ENCODE measurements at places on chromosomes 3 and 15.

- DNase-seq, result no peak
Observed at GRCh38 chr3:113245761-113246161, 34.4 kb downstream of the BOC start.

- no peak for DNase-seq
Observed at GRCh38 chr3:25826510-25826909, 36.6 kb downstream of the OXSM start.

- peak; percentile 10 for DNase-seq
Observed at GRCh38 chr15:90994059-90994416, 297 bp downstream of the PRC1 start.

DNA sequence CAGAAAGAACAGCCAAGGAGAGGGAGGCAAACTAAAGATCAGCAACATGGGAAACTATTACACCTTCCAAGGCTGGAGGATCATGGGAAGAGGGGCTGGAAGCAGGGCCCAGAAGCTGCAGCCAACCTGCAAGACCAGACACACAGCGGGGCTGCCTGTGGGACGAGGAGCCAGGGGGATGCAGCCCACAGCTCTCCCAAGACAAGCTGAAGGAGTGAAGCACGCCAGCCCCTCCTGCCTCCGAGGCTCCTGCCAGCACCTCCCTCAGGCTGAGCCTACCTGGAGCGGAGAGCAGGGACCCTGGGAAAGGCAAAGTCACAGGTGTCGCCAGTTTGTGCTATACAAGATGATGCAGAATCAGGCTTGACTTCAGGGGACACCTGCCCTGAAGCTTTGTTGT lies 133.3 kb downstream of the OSBPL10 start:
- no peak for DNase-seq

GRCh38 chr3:134059035-134059601 lies 29.4 kb upstream of the SLCO2A1 start:
- DNase-seq, result no peak

DNA sequence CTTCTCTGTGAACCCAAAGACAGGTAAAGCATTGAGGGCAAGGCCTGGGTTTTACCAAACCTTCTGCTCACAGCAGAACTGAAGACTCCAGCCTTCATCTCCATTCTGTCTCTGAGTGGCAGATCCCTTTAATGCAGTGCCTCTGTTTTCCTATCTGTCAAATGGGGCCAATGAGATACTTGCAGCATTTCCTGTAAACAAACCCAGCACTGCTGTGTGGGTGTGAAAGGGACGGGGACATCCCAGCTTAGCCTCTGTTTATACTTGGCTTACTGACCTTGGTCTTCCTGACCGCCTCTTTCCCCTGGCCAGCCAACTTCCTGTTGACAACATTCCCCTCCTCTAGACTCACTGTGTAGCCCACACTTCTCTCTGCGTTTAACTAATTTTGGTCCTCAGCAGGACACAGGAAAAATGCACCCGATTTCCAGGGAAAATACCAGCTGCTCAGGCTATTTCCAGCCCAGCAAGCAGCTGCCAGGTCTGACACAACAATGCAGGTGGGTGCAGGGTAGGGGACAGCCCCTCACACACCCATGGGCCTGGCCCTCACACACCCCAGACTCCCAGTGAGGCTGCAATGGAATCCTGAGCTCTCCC lies 105.9 kb upstream of the HERC1 start:
- DNase-seq, result no peak

- DNase-seq, result peak; percentile 78
Observed at GRCh38 chr3:184559336-184559735, 2.2 kb upstream of the EPHB3 start.

DNA sequence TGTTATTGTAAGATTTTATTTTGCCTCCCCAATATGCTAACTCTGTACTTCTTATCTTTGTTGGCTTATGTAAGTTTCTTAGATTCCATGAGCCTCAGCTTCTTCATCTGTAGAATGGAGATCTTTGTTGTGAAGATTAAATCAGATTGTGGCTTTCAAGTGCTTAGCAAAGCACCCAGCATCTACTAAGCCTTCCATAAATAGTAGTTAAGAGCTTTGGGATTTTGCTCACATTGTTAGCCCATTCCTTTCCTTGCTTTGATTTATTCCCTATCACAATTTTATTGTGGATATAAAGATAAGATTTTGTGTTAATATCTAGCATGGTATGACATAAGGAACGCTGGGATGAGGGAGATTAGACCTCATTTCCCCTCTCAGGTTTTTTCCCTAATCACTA lies 501.4 kb downstream of the PYDC2 start:
- DNase-seq, result no peak

DNA sequence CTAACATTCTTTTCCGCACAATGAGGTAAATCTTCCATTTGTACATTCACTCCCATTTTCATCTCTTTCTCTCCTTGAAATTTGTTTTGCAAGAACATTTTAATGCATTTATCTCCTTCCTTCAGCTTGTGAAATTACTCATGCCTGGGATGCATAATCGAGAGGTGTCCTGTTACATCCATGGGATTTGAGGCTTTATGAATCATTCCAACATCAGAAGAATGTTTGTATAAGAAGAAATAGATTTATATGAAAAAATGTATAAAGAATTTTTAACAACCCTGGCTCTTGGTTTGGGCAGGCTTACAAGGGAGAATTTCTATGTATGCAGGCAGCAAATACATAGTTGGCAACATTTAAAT lies 93.2 kb upstream of the MBNL1 start:
- no peak for DNase-seq

- no peak for DNase-seq
Observed at GRCh38 chr3:43138488-43139231, 32.8 kb upstream of the POMGNT2 start.

GRCh38 chr3:173785004-173785403 lies 387.5 kb downstream of the NLGN1 start:
- DNase-seq, result no peak

DNA sequence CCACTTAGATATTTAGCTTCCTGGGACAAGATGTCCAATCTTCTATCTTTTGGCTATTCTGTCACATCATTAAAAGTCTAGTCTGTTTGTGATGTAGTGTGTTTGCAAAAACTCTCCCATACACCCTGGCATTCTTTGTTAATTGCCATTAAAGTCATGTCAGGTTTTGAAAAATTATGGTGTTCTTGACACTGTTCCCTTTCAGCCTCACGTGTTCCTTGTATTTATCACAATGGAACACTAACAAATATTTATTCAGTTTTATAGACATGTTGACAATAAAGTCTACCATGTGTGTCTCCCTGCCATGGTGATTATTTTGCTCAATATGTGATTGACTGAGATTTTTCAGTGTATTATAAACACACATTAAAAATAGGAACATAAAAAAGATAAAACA lies 9.4 kb upstream of the CACNA1D start:
- DNase-seq, result no peak

DNA sequence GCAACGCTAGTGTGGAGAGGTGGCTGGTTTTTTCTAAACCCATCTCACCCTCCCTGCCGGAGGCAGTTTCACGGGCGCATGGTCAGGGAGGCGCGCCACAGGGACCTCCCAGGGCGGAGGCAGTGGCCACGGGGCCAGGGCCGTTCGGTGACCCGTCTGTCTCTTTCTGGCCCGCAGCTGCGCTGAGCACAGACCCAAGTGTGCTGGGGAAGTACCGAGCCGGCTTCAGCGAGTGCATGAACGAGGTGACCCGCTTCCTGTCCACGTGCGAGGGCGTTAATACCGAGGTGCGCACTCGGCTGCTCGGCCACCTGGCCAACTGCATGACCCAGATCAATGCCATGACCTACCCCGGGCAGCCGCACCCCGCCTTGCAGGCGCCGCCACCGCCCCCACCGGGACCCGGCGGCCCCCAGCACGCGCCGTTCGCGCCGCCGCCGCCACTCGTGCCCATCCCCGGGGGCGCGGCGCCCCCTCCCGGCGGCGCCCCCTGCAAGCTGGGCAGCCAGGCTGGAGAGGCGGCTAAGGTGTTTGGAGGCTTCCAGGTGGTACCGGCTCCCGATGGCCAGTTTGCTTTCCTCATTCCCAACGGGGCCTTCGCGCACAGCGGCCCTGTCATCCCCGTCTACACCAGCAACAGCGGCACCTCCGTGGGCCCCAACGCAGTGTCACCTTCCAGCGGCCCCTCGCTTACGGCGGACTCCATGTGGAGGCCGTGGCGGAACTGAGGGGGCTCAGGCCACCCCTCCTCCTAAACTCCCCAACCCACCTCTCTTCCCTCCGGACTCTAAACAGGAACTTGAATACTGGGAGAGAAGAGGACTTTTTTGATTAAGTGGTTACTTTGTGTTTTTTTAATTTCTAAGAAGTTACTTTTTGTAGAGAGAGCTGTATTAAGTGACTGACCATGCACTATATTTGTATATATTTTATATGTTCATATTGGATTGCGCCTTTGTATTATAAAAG lies 1.8 kb downstream of the HES1 start:
- DNase-seq, result peak; percentile 62

GRCh38 chr3:10447527-10448260 lies 57.7 kb downstream of the ATP2B2 start:
- DNase-seq, result peak; percentile 15

- DNase-seq, result no peak
Observed at GRCh38 chr15:74405823-74406222, 27.9 kb downstream of the SEMA7A start.

DNA sequence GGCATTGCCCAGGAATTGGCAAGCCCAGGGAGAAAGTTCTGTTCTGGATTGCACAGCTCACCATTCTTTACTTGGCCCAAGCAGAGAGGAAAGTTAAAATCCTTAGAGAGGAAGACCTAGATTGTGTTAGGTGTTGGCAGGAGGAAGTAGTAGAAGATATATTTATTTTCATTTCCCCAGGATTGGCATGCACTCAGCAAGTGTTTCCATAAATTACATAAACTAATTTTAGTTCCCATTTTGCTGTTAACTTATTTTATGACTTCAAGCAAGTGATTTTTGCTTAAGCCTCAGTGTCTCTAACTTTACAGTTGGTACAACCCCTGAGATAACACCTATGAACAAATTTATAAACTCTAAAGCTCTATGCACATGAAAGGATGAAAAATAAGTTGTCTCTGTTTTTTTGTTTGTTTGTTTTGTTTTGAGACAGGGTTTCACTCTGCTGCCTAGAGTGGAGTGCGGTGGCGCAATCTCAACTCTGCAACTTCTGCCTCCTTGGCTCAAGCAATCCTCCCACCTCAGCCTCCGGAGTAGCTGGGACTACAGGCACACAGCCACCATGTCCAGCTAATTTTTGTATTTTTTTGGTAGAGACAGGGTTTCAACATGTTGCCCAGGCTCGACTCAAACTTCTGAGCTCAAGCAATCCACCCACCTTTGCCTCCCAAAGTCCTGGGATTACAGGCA lies 31.2 kb upstream of the TOP2B start:
- DNase-seq, result no peak

- DNase-seq, result no peak
Observed at GRCh38 chr15:39511000-39511915, 69.6 kb upstream of the THBS1 start.

DNA sequence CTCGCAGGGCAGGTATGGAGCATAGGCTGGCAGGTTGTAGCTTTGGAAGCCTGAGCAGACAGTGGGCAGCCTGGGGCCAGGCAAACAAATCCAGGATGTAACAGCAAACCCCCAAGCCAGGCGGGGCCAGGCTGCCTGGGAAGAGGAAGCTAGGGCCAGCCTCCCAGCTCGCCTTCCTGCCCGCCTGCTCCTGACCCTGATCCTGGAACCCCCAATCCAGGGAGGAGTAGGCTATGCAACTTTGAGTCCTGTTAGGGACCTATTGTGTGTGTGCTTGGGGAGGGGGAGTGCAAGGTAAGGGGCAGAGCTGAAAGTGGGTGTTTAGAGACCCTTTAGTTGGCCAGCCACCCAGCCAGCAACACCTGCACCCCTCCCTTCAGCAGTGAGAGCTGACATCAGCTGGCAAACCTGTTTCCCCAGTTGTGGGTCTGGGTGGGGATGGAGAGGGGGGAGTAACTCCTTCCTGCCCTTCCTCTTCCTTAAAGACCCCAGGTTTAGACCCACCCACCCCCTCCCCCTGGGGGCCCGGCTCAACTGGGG lies 2.5 kb downstream of the NBEAL2 start:
- DNase-seq, result peak; percentile 73

GRCh38 chr3:66164155-66164554 lies 56.6 kb upstream of the SLC25A26 start:
- DNase-seq, result no peak

DNA sequence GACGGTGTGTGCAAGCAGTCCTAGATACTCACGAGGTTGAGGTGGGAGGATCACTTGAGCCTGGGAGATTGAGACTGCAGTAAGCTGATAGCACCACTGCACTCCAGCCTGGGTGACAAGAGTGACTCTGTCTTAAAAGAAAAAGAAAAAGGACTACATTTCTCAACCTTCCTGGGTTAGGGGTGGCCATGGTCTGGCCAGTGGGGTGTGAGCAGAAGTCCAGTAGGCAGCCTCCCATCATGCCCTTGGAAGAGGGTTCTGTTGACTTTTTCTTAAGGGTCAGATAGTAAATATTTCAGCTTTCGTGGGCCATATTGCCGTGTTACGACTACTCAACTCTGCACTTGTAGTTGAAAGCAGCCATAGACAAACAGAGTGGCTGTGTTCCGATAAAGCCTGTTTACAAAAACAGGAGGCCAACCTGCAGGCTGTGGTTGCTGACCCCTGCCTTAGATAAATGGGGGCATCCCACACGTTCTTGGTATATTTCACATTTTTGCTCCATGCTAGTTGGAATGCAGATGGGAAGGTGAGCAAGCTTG lies 31.0 kb upstream of the PDE8A start:
- no peak for DNase-seq

DNA sequence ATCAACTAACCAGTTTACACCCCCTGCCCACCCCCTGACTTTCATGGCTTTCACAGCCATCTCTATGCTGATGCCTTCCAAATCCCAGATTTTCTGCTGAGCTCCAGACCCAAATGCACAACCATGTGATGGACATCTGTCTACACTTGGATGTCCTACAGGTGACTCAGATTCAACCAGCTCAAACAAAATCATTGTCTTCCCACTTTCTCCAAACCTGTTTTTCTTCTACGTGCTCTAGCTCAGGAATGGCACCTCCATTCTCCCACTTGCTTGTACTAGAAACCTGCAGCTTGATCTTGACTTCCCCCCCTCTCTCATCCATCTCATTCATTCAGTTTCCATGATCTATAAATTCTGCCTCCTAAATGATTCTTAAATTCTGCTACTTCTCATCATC lies 34.1 kb upstream of the RARRES1 start:
- DNase-seq, result no peak
